ENCODE measurements at places on chromosomes 12 and 14. TPM values are rescaled to one million over a fixed set of nuclear protein-coding genes. Genes with fewer than 3 reads are reported as not detected.

The TUNAR gene
- not detected for total RNA-seq

The ZFP36L1 gene
- total RNA-seq = 164 TPM

The KERA gene
- not detected for total RNA-seq

The ACOT6 gene
- total RNA-seq = not detected

The KCNJ8 gene
- 4.0 TPM for total RNA-seq

The CLEC4E gene
- not detected for total RNA-seq

The LBHD2 gene
- total RNA-seq = not detected

Measured in Peyer's patch (tissue), 4 donors.